ENCODE measurements at places on chromosomes 16 and 17.

DNA sequence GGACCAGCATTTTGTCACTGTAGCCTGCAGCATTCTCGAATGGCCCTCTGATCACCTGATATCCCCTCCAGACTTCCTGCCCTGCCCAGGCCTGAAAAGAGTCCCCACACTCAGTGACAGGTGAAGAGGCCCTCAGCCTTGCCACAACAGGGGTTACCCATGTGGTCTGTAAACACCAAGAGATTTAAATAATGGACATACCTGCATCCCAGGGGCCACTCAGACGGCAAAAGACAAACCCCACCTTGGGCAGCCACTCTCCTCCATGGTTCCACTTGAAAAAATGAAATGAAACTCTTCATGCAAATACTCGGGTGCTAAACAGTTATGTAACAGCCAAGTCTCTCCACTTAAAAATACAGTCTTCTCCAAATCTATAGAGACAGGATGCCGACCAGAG is 22.9 kb upstream of the PECAM1 start:
- no peak for DNase-seq

DNA sequence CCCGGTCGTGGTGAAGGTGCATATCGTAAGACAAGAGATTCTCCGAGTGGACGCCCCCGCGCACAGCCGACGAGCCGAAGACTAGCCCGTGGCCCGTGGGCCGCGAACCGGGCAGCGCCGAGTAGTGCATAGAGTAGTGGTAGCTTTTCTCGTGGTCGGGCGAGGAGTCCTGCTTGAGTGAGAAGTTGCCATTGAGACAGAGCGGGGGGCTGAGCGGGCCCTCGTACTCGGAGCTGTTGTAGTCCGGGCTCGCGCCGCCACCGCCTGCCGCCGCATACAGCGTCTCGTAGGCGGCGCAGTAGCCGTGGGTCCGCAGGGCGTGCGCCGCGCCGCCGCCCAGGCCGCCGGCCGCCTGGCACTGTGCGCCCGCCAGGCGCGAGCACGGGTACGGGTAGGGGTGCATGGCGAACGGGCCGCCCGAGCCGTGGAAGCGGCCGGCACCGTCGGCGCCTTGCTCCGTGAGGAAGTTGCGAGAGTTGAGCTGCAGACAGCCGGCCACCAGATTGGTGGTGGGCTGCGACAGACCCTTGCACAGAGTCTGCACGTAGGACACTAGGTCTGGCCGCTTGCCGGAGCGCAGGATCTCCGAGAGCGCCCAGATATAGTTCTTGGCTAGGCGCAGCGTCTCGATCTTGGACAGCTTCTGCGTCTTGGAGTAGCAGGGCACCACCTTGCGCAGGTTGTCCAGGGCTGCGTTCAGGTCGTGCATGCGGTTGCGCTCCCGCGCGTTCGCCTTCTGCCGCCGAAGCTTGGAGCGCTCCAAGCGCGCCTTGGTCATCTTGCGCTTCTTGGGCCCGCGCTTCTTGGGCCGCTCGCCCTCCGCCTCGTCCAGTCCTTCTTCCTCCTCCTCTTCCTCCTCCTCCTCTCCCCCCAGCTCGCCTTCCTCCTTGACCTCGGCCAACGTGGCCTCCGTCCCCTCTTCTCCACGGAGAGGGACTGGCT is 2.0 kb downstream of the NEUROD2 start:
- DNase-seq: no peak

GRCh38 chr16:82741073-82741615 is 114.4 kb downstream of the CDH13 start:
- DNase-seq: no peak

GRCh38 chr17:19650826-19651225 is 2.3 kb downstream of the ALDH3A2 start:
- no peak for DNase-seq

- DNase-seq: no peak
Measured at GRCh38 chr17:74117999-74118421, 85.5 kb upstream of the RPL38 start.

DNA sequence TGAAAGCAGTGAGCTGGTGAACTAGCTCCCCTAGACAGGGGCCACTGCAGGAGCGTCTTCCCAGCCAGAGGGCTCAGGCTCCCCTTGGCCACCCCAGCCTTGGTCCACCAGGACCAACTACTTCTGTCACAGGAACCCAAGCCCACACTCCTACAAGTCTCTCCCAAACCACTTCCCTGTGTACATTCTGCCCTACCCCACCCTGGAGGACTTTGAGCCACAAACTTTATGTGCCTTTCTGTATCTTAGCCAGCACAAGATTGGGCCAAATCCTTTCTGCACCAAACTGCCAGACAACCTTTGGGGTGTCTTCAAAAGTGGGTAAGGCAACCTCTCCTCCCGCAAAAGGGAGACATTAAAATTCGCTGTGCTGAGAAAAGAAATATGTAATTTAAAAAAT is 31.6 kb downstream of the EFCAB5 start:
- DNase-seq: no peak

GRCh38 chr17:80872501-80873306 is 118.9 kb upstream of the CHMP6 start:
- no peak for DNase-seq

DNA sequence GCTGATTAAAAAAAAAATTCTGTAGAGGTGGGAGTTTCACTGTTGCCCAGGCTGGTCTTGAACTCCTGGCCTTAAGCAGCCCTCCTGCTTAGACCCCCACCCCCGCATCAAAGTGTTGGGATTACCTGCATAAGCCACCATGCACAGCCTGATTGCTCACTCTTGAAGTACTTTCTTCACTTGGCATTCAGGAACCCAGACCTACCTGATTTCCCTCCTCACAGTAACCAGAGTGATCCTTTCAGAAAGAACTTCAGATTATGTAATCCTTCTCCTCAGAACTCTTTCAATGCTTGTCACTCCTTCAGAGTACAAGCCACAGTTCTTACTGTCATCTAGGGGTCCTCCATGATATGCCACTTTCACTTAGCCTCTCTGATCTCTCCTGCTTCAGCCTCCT is 1.4 kb downstream of the EFCAB13 start:
- DNase-seq: no peak

DNA sequence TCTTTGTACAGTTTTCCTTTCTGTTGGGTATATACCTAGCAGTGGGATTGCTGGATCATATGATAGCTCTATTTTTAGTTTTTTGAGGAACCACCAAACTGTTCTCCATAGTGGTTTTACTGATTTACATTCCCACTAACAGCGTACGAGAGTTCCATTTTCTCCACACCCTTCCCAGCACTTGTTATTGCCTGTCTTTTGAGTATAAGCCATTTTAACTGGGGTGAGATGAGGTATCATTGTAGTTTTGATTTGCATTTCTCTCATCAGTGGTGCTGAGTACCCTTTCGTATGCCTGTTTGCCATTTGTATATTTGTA is 887 bp upstream of the EVI2B start:
- DNase-seq: no peak

GRCh38 chr16:48176635-48177408 is 21.0 kb upstream of the ABCC12 start:
- DNase-seq: no peak

DNA sequence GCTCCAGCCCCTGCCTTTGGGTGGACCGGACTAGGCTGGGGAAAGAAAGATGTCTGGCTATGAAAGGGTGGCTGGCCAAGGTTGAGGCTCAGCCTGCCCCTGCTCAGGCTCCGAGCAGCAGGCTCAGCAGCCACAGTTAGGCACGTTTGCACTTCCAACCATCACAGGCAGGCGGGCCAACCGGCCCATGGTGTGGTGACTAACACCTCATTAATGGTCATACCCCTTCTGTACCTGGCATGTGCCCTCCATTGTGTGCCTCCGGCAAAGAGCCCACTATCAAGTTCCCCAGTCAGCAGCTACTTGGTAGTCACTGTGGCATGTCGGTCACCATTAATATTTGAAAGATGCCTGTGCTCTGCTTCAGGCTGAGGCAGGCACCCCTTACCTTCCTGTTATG is 6.7 kb downstream of the TBC1D24 start:
- no peak for DNase-seq

DNA sequence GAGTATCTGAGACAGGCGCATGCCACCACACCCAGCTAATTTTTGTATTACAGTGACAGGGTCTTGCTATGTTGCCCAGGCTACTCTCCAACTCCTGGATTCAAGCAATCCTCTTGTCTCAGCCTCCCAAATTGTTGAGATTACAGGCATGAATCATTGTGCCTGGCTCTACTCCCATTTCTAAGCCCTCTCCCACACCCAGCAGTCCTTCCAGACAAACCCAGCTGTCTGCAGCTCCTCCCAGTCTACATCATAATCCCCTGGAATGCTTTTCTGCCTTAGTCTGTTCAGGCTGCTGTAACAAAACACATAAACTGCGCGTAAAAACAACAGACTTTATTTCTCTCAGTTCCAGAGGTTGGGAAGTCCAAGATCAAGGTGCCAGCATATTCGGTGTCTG is 144.5 kb downstream of the GRIN2A start:
- no peak for DNase-seq

DNA sequence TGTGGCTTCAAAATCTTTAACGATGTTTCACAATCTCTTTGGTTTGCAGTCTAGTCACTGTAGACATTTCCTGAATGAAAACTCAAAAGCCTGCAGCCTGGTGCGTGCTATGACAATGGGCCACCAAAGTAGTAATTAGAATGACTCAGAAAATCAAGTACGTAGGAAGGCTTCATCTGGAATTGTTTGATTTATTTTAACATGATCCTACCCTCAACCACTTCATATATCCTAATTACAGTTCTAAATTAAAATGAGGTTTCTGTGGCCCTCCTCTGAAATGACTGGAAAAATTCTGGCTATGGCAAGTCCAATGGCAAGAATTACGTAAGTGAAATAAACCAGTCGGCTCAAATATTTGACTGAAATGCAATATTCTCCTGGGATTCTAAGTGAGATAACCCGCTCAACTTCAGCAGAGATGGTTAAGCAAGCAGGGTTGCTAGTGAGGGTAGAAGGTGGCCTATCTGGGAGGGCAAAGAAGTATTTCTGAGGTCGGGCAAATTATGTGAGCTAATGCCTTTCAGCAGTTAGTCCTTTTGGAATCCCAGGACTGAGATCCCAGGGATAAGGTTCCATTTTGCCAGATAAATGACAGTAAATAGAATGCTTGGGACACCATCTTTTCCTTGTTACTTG is 145.6 kb upstream of the MYOCD start:
- DNase-seq: no peak

DNA sequence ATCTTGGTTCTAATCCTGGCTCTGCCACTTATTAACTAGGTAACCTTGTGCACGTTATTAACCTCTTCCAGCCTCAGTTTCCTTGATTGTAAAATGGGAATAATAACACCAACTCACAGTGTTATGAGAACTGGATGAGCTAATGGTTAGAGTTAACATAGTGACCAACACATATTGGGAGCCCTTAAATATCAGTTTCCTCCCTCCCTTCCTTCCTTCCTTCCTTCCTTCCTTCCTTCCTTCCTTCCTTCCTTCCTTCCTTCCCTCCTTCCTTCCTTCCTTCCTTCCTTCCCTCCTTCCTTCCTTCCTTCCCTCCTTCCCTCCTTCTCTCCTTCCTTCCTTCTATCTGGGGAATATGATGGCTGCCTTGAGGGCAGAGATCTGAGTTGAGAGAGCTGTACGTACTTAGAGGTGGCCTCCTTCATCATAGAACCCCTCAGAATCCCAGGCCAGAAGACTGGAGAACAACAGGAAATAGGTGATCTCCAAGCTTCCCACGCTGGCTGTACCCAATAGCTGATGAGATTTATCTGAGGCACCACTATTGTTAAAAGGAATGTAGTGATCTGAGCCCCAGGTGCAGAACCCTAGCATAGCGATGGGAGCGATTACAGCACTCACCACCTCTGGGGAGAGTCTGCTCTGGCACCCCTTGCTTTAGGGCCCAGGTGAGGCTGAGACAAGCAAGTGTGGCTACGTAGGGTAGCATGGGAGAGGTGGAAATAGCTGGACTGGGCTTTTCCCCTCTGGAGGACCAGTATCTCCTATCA is 26.2 kb downstream of the CCR7 start:
- no peak for DNase-seq

- DNase-seq: no peak
Measured at GRCh38 chr16:79298894-79299799, 301.4 kb downstream of the MAF start.

- DNase-seq: peak; percentile 77
Measured at GRCh38 chr17:77129568-77130301, 11.0 kb upstream of the SEC14L1 start.

DNA sequence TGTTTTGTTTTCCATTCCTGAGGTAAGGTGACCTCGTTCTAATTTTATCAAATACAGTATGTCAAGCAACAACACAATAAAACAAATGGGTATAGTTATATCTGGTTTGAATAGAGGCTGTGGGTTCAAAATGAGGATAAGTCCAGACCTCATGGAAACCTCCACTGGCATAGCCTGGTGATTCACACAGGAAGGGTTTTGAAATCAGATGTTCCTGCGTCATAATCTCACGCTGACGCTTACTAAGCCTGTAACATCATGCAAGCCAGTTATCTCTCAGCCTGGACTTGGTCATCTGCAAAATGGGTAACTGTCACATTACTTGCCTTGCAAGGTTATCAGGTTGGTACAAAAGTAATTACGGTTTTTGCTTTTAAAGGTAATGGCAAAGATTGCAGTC is 1056.3 kb upstream of the EEF2KMT start:
- DNase-seq: no peak

GRCh38 chr17:13825526-13826040 is 223.9 kb upstream of the HS3ST3A1 start:
- DNase-seq: no peak

DNA sequence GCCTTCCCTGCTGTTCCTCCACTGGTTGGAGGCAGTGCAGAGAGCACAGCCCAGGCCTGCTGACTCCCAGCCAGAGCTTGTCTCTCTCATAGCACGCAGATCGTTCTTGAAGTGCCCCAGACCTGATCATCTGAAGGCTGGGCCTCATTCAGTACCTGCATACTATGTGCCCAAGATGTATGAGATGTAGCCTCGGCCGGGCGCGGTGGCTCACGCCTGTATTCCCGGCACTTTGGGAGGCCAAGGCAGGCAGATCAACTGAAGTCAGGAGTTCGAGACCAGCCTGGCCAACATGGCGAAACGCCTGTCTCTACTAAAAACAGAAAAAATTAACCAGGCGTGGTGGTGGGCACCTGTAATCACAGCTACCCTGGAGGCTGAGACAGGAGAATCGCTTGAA is 31.0 kb downstream of the WNT3 start:
- no peak for DNase-seq

DNA sequence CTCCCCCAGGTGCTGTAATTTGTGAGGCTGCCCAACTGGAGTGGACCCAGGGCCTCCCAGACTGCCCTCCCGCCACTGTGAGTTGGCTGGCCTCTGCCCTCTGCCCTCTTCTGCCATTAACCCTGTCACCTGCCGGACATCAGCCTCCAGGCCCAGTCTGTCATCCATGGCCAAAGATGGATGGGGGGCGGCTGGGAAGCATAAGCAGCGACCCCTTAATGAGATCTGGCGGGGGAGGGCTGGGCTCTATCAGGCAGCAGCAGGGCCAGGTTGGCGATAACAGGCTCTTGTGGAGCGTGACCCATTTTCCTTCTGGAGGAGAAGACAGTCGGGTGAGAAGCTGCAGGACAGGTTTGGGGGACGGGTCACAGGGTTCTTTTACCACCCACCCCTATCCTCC is 25.3 kb downstream of the CDK5RAP3 start:
- DNase-seq: no peak
